ENCODE measurements at places on chromosomes 12 and 14.

DNA sequence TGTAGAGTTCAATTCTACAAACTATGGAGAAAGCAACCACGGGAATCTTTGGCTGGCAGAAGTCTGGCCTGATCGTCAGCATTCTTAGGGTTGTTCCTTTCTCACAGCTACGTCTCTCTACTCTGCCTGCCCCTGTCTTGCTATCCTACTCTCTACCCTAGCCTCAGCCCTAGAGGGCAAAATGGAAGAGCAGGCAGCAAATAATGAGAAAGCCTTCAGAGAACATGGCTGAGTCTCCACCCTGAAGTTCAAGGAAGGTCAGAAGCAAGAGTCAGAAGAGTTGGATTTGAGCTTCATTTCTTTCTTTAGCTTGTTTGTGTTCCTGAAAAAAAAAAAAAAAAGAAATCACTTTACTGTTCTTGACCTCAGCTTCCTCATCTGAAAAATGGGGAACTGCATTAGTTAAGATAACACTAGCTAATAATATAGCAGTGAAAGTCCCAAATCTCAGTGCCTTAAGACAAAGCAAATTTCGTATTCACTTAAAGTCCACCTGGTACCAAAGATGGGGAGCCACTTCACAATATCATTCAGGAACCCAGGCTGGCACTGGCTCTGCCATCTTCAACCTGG lies 50.2 kb upstream of the CCND2 start:
- DNase-seq: no peak

DNA sequence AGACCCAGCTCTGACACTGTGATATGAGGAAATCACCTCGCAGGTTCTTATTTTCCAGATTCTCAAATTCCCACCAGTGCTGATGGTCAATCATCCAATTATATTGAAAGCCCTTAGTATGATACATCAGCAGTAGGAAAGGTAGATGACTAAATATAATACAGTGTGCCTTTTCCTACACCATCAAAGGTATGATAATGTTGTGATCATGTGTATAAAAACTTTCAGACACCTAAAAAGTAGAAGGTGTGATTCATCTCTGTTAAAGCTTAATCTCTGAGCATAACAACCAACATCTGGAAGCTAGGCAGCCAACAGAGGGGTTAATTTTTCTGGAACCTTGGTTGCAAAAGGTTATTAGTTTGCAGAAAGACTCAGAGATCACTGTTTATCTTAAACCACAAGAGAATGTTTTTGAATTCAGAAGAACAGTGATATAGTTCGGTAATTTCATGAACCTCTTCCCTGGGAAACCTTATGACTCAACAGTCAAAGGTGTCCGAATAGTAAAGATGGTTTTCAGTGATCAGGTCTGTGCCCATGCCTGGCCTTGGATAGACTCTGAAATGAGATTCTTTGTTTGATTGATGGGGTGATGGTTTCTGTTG lies 122.5 kb downstream of the ETV6 start:
- peak; percentile 33 for DNase-seq

DNA sequence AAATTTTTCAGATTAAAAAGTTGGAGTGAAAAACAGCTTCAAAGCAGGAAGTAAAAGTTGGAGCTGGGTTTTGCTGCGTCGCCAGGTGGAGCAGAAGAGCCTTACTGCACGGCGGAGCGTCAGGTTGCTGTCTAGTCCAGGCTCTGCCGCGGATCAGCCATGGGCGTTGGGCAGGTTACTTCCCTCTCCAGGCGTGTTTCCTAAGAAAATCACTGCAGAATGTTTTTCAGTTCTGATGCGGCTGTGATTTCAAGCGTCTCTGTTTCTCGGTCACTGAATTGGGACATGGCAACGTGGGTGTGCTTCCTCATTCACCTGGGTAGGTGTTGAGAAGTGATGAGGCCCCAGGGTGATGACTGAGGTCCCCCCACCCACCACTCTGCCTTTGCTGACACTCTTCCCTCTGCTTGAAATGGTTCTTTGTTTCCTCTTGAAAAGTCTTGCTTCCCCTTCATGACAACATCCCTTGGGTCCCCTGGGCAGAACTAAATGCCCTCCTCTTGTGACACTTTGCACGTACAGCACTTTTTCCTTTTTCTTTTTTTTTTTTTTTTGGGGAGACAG lies 7.6 kb downstream of the EVL start:
- DNase-seq: no peak

DNA sequence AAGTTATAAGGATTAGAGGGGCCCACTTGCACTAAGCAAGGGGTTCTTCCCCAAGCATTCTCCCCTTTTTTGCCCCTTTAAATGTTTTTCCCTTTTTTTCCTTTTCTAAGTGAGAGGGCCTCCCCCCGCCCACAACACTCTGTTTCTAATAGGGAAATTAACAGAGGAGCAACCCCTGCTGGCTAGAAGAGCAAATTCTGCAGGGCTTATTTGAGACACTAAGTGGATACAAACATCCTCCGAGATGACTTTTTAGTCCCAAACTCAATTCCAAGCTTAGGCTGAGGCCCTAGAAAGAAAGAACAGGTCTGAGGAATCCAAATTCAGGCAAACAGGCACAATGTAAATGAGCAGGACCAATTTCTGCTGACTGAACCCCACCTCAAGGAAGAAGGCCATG lies 138.9 kb downstream of the GPR65 start:
- DNase-seq: no peak

DNA sequence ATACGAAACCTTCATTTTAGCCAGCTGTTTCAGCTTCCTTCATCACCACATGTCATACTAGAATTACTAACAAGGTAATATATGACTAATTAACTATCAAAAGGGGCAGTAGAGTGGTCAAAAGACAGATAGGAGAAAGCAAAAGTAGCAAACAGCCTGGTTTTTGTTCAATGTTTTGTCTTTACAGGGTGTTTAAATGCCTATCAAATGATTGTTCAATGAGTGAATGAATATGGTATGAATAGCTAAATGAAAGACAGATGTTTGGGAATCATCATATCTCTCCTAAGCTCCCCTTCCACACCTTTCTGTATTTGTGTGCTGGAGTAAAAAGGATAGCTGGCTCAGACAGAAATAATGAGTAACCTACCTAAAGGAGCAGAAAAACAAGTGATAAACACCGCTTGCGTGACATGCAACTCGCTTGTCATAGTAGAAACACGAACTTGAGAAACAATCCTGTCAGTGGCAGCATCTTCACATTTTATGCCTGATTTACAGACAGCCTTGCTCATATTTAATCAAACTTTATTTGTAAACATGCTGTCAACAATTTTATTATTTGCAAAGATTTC lies 34.2 kb downstream of the ABCC9 start:
- DNase-seq: peak; percentile 78
